GM12878 (cell line): ENCODE measurements at places on chromosomes 1 and 21. TPM values are rescaled to one million over a fixed set of nuclear protein-coding genes. Genes with fewer than 3 reads are reported as not detected.
A peak's percentile ranks its signal among the peaks of the same experiment; 100 is the strongest.

DNA sequence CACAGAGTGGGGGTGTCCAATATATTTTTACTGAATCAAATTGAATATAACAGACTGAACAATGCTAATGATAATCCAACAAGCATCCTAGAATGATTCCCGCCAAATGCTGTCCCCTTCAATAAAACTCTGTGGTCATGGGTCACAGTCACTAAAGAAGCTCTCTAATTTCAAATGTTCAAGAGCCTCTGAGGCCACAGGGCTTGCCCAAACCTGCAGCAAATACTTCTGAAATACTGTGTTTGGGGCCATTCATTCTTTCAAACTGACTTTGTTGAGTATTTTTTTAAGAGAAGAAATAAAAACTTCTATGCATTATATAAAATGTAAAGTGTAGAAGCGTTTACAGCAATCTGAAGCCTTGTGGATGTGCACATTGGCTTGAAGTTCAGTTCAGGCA is 7.6 kb upstream of the BEND5 start:
- no peaks in the 10 kb centered on the region for H3K36me3 ChIP-seq
- no peak for DNase-seq
- no peak overlapping the region for H3K4me3 ChIP-seq
- H3K27me3 ChIP-seq, result no peaks in the 10 kb centered on the region

GRCh38 chr21:45580181-45580575 is 37.9 kb upstream of the SLC19A1 start:
- no peaks in the 10 kb centered on the region for H3K4me1 ChIP-seq
- no peak overlapping the region for H3K4me3 ChIP-seq
- H3K27ac ChIP-seq, result no peak overlapping the region
- no peak for DNase-seq
- H3K27me3 ChIP-seq, result no peaks in the 10 kb centered on the region; the same call in 1 of the 2 replicates

- DNase-seq, result no peak
- no peaks in the 10 kb centered on the region for H3K27me3 ChIP-seq
- no peak overlapping the region for H3K27ac ChIP-seq
- H3K36me3 ChIP-seq, result peaks cover 25% of the 10 kb centered on the region; the same call in 1 of the 2 replicates
- H3K4me1 ChIP-seq, result no peaks in the 10 kb centered on the region
Observed at GRCh38 chr1:236854605-236854983, 59.5 kb downstream of the MTR start.

GRCh38 chr1:182740120-182740519 is 49.5 kb upstream of the NPL start:
- H3K27ac ChIP-seq, result no peak overlapping the region
- H3K4me1 ChIP-seq, result no peaks in the 10 kb centered on the region
- no peaks in the 10 kb centered on the region for H3K36me3 ChIP-seq
- no peak for DNase-seq
- H3K4me3 ChIP-seq, result no peak overlapping the region
- H3K27me3 ChIP-seq, result no peaks in the 10 kb centered on the region; the same call in 1 of the 2 replicates

- no peaks in the 10 kb centered on the region for H3K27me3 ChIP-seq
- peaks cover 3% of the 10 kb centered on the region; the same call in 1 of the 2 replicates for H3K36me3 ChIP-seq
- DNase-seq, result no peak
- peaks cover 20% of the 10 kb centered on the region for H3K4me1 ChIP-seq
Observed at GRCh38 chr1:8402109-8402710, 84.3 kb downstream of the SLC45A1 start.

- H3K4me1 ChIP-seq, result no peaks in the 10 kb centered on the region
- no peaks in the 10 kb centered on the region for H3K27me3 ChIP-seq
- H3K27ac ChIP-seq, result no peak overlapping the region
Observed at GRCh38 chr1:215793180-215793579, 226.1 kb downstream of the KCTD3 start.

DNA sequence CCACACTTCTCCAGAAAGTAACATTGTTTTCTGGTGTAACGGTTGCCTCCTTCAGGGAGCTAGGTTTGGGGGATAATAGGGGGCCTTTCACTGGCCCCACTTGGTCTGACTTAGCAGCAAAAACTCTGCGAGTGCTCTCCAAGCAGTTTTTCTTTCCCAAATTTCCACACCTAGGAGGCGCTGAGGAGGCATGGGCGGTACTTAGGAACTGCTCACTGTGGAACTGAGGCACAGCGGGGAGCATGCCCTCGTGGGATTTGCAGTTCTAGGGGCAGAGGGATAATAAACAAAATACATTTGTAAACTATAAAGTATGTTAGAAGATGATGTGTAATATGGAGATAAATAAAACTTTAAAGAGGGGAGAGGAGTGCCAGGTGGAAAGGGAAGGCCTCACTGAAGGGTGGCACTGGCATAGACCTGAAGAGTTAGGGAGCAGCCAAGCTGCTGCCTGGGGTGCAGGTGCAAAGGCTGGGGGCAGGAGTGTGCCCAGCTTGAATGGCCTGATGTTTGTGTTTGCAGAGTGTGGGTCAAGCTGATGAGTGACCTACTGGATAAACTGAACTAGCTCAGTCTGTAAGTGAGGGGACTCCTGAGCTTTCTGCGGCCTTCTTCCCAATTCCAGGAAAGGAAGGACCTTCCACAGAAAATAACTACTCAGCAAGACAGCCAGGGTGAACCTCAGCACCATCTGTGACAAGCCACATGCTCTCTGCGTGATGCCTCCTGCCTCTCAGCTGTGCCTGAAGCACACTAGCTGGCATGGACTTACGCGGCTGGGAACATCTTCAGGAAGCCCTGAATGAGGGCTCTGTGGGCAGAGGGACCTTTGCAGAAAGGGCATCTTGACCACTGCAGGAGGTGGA is 1.9 kb downstream of the EPHX1 start:
- H3K4me1 ChIP-seq, result no peaks in the 10 kb centered on the region
- H3K4me3 ChIP-seq, result no peak overlapping the region
- H3K36me3 ChIP-seq, result no peaks in the 10 kb centered on the region
- no peaks in the 10 kb centered on the region for H3K27me3 ChIP-seq

GRCh38 chr1:83670909-83671565 is 327.9 kb downstream of the TTLL7 start:
- H3K36me3 ChIP-seq, result no peaks in the 10 kb centered on the region
- DNase-seq, result peak; percentile 5
- no peaks in the 10 kb centered on the region for H3K27me3 ChIP-seq
- H3K27ac ChIP-seq, result no peak overlapping the region

GRCh38 chr21:21675601-21676000 is 677.4 kb downstream of the NCAM2 start:
- DNase-seq, result no peak
- no peaks in the 10 kb centered on the region for H3K4me1 ChIP-seq
- no peaks in the 10 kb centered on the region for H3K36me3 ChIP-seq
- H3K27ac ChIP-seq, result no peak overlapping the region

DNA sequence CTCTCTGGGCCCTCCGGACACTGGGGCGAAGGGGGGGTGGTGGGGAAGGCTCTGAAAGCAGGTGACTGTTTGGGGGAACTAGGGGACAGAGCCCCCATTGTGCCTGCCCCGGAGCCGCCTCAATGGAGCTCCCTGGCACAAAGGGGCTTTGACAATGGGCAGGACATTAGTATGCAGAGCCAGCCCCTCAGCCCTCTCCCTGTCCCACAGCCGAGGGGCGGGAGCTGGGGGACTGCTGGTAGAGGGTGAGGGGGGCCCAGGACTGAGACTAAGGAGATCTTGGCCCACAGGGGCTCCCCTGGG is 7.8 kb downstream of the KCNJ10 start:
- no peak overlapping the region for H3K27ac ChIP-seq
- H3K27me3 ChIP-seq, result peaks cover 13% of the 10 kb centered on the region
- H3K36me3 ChIP-seq, result no peaks in the 10 kb centered on the region
- DNase-seq, result no peak
- H3K4me1 ChIP-seq, result no peaks in the 10 kb centered on the region
- no peak overlapping the region for H3K4me3 ChIP-seq

DNA sequence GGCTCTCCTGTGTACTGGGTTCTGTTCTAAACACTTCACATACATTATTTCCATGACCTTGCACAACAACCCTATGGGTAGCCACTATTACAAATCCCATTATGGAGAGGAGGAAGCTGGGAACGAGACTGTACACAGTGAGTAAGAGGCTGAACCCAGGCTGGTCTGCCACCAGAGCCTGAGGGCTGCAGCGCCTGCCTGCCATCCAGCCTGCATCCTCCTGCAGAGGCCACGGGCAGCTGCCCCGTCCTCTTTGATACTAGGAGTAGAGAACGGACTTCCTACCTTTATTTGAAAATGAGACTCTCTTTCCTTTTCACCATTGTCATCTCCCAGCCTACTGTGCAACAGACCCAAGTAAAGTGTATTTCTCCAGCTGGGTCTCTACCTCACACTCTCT is 370.0 kb downstream of the HHAT start:
- H3K36me3 ChIP-seq, result no peaks in the 10 kb centered on the region
- peaks cover 17% of the 10 kb centered on the region for H3K4me1 ChIP-seq
- H3K27me3 ChIP-seq, result no peaks in the 10 kb centered on the region
- H3K27ac ChIP-seq, result no peak overlapping the region

DNA sequence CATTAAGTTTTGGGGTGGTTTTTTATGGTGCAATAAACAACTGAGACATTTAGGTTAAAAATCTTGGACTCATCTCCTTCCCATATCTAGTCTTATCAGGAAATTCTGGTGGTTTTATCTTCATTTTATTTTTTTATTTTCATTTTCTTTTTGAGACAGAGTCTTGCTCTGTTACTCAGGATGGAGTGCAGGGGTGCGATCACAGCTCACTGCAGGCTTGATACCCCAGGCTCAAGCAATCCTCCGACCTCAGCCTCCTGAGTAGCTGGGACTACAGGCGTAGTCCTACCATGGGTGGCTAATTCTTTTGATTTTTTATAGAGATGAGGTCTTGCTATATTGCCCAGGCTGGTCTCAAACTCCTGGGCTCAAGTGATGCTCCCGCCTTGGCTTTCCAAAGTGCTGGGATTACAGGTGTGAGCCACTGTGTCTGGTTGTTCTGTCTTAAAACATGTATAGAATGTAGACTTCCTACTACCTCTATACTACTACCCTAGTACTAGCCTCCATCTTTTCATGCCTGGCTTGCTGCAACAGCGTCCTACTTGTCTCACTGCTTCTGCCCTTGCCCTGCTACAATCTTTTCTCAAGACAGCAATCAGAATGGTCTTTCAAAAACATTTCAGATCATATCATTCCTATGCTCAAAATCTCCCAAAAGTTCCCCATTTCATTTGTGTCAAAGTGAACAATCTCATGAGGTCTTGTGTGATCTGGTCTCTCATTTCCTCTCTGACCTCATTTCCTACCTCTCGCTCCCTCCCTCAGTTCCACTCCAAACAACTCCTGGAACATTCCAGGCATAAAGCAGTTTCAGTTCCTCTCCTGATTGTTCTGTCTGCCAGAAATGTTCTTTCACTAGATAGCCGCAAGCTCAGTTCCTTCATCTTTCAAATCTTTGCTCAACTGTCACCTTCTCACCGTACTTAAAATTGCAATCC is 5.9 kb upstream of the FCGR2A start:
- no peak overlapping the region for H3K4me3 ChIP-seq
- DNase-seq, result peak; percentile 20
- no peaks in the 10 kb centered on the region for H3K36me3 ChIP-seq
- H3K4me1 ChIP-seq, result no peaks in the 10 kb centered on the region

DNA sequence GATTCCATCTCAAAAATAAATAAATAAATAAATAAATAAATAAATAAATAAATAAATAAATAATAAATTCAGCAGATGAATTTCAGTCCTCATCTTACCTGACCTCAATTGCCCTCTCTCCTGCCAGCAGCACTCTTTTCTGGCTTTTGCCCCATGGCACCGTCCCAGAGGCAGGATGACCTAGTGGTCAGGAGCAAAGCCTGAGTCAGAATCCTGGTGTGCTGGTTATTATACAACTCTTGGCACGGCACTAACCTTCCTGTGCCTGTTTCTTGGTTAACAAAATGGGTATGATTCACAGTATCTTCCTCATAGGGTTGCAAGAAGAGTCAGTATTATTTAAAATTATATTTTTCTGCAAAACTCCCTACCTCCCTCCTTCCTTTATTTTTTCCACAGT is 43.0 kb downstream of the NKAIN1 start:
- no peaks in the 10 kb centered on the region for H3K4me1 ChIP-seq
- no peak overlapping the region for H3K27ac ChIP-seq
- no peaks in the 10 kb centered on the region for H3K36me3 ChIP-seq
- no peak for DNase-seq

Gene GSTM5
- total RNA-seq, result 0.26 and 0.40 TPM in 2 replicates

Gene RGSL1
- not detected in 2 replicates for total RNA-seq

Gene OR14K1
- total RNA-seq, result not detected in 2 replicates

Gene PDC
- not detected in 2 replicates for total RNA-seq

Gene LCE3E
- not detected in 2 replicates for total RNA-seq

Gene DHX9
- 227 and 235 TPM in 2 replicates for total RNA-seq

Gene CKS1B
- 125 and 134 TPM in 2 replicates for total RNA-seq

Gene SERINC2
- total RNA-seq, result 0.54 and 0.82 TPM in 2 replicates

Gene SPRR1B
- total RNA-seq, result not detected in 2 replicates
